ENCODE measurements at places on chromosomes 7 and 10.

DNA sequence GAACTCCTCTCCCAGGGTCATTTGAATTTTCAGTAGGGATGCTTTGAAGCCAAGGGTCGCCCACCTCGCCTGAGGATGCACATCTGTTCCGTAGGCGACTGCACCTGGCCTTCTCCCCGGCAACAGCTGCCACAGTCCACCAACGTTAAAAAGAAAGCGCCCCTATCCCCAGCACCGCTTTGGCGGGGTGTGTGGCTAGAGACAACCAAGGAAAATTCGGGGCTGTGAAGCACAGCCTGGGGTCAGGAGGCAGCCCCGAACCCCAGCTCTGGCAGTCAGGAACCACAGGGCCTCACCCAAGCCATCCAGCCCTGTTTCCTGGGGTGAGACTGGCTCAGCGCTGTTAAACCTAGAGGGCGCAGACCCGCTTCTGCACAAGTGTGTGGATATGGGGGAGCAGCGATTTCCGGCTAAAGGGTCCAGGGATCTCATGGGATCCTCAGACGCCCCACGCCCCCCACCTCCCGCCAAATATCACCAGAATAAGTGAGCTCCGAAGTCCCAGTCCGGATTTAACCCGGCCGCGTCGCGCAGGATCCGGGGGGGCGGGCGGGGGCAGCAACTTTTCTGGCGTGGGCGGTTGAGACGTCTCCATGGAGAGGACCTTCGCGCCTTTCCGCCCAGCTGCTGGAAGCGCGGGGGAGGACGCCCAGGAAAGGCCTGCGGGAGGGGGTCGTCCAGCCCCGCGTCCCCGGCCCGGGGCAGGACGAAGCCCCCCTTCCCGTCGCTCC, 822 bp downstream of the ZC3HAV1L start:
- DNase-seq, result peak; percentile 36

- DNase-seq, result no peak
Measured at GRCh38 chr7:35004531-35005095, 32.7 kb downstream of the DPY19L1 start.

- no peak for DNase-seq
Measured at GRCh38 chr7:135745703-135746312, 2.8 kb downstream of the FAM180A start.

GRCh38 chr7:97733276-97734161, 1.6 kb downstream of the TAC1 start:
- no peak for DNase-seq

DNA sequence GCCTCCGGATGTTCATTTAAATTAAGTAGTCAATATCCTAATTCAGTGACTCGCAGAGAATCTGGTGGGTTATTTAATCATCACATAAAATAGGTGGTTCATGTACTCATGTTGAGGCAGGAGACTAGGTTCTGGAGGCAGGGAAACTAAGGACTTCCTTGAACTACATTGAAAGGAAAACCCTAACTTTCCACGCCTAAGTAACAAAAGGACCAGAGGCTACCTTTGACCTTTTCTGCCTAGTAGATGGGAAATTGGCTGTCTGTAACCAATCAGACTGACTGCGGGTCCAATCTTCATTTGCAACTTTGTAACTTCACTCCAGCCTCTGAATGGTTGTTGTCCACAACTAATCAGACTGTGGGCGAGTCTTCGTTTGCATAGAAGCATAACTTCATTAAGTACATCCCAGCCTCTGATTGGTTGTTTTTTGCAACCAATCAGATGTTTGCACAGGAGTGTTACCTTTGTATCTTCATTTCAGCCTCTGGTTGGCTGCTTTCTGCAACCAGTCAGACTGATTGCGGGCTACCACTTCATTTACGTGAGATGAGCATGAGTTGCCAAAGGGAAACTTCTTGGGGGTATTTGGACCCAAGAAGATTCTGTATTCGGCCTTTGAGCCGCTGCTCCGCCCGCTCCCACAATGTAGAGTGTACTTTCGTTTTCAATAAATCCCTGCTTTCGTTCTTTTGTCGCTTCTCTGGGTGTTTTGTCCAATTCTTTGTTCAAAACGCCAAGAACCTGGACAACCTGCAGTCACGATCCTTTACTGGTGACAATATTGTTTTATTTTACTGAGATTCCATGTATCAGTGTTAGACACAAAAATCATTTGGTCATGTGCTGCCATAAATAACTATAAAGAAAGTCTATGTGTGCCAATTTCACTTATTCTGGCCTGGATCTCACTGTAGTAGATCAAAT, 1.7 kb upstream of the ST7 start:
- no peak for DNase-seq

DNA sequence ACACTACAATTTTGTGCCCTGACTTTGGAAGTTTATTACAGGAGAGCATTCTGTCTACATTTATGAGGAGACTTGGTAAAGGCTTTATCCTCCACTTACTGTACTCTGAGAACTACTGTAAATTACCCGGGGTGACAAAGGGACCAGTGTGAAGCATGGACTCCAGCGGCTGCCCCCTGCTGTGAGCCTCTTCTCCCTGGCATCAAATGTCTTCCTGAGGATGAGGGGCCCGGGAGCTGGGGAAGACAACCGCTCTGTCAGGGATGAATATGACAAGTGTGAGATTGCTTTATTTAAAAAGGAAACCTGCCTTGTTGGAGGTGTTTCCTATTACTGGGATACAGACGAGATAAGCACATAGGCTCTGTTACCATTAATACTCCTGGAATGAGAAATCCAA, 714.8 kb downstream of the CCSER2 start:
- no peak for DNase-seq

DNA sequence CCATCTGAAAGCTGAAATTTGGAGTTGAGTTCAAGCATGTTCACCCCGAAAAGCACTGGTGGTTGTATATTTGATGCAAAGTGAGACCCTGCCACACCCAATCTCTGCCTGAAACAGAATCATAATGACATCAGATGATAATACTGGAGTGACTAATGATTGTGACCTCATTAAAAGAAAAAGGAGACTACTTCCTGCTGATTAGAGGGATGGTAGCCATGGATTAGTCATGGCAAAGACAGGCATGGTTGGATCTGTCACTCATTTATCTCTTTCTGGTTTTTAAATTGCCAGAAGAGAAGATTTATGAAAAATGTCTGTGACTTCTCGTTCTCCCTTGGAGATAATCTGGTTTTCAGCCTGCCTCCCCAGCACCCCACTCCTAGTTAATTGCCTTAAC, 101.2 kb downstream of the BAMBI start:
- no peak for DNase-seq

DNA sequence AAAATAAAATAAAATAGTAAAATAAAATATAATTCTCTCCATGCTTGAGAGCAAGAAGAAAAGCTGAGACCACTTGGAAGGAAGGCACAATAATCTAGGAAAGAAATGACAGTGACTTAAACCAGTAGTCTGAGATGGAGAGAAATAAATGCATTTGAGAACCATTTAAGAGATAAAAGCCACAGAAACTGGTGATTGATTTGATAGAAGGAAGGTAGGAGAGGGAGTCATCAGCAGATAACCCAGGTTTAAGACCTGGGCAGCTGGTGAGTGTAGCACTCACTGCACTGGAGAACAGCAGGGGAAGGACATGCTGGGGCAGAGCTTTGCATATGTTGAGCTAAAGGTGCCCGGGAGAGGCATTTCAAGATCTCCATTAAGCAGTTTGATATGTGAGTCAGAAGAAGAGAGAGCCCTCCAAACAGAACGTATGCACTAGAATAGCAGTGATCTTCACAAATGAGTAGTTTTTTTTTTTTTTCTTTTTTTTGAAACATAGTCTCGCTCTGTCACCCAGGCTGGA, 268.0 kb downstream of the DYNC1I1 start:
- no peak for DNase-seq

DNA sequence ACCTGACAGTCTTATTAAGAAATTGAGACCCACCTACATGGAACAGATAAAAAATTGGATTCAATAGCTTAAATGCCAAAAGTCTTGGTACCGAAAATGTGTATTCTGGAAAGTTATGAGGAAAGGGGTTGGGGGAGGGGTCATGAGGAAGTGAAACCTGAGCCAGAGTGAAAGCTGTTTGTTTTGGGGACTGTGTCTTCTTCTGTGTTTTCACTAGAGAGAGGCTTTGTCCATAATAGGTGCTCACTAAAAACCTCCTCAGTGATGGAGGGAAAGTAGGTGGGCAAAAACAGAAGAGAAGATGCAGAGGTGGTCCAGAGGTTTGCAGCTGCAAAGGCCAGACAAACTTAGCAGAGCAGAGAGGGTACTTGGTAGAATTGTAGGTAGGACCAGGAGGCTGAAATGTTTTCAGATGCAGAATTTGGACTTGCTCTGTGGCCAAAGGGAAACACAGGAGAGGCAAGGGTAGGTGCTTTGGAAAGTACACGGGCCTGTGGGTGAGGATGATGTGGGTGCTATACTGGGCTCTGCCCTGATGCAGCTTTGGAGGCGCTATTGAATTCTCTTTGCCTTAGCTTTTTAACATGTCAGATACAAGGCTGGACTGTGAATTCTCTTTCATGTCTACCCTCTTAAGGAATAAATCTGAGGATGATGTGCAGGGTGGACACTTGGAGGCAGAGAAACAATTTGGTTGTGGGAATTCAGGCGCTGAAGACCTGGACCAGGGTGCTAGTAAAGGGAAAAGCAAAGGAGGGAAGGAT, 254.6 kb downstream of the PTEN start:
- DNase-seq, result no peak

- no peak for DNase-seq
Measured at GRCh38 chr7:44080118-44080517, 2.2 kb downstream of the POLM start.

DNA sequence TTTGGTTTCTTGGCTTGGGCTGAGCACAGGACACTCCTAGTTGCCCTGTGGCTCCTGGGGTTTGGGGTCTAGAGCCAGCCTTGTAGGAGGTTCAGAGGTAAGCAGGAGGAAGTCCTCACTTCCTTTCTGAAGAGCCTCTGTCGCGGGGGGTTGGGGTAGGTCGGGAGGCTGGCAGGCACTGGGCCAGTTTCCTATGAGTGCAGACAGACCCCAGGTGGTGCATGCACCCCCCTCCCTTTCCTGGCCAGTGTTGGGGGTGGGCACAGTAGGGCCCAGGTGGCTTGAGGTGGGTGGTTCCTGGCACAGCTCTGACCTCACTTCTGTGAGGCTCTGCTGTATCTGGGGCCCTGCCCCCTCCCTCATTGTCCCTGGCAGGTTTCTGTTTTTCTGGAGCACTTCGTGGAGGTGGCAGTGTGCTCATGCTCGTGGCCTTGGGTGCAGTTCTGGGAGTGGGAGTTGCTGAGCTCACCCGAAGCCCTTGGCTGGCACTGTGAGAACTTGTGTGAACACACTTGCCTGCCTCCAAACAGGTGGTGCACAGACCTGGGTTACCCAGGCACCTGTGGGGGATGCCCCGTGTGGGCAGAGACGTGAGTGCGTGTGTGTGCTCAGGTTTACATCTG, 1.8 kb downstream of the PALD1 start:
- DNase-seq, result no peak

- no peak for DNase-seq
Measured at GRCh38 chr10:43262902-43263466, 3.9 kb downstream of the RASGEF1A start.

- no peak for DNase-seq
Measured at GRCh38 chr7:122070834-122071233, 73.2 kb downstream of the AASS start.

DNA sequence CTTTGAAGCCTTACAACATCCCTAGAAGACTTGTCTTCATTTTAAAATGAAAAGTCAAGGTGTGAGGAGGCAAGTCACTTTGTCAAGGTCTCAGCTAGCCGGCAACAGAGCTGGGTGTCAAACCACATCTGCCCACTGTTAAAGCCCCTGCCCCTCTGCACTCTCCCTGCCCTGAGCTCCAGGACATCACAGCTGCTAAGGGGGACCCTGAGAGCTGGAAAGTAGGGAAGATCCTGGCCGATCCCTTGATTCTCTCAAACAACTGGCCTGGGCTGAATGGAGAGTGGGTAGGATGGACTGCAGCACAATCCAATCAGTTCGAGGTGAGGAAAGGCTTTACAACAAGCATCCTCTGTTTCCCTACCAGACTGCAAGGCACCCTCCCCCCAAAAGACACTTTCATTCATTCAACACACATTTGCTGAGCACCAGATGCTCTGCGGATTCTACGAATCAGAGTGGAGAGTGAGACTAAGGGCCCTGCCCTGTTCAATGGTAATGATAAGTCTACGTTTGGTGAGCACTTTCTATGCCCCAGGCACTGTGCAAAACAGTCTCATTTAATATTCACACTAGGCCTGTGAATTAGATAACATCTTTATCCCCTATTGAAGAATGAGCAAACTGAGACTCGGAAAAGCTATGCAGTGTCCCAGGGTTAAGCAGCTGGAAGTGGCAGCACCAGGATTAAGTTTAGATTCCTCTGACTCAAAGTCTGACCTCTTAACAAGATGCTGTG, 148.1 kb downstream of the HERPUD2 start:
- no peak for DNase-seq

All from 8988T (cell line).